ENCODE measurements at places on chromosomes 2 and 18.

GRCh38 chr2:23606968-23607367, 222.0 kb downstream of the KLHL29 start:
- DNase-seq, result no peak

DNA sequence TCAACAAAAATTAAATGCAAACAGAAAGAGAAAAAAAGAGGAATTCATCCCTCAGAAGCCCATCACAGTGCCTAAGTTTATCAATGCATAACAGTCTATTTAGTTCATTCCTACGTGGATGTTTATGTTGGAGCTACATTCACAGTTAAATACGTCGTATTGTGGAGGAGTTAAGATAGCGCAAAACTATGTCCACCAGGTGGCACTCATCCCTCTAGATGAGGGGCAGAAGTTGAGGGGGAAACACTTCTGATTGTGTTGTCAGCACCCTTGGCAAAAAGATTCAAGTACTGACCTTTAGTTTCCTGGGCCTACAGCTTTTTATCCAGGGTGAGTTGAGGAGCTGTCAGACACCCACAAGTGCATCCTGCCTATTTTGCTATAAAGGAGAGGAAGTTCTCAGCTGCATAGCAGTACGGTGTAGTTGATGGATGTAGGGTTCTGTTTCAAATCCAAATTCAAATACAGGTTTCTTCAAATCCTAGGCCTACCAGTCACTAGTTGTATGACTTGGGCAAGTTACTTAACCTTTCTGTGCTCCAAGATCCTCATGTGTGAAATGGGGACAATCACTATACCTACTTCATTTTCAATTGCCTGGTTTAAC, 26.8 kb upstream of the MYO1B start:
- peak; percentile 26 for DNase-seq

DNA sequence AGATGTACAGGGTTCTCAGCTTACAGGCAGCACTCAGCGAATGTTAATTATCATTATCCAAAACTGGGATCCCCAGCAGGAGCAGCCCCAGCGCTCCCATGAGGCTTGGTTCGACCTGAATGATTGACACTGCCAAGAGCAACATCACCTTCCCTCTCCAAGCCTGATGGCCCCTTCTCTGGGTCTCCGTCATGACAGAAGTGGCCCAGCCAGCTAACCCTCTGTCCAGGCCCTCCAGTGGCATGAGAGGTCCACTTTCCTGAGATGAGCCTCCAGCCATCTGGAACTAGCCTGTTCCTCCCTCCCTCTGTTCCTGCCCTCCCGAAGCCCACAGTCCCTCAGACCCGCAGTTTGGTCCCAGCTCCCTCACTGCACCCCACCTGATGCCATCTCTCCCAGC, 97.0 kb upstream of the RAB6C start:
- no peak for DNase-seq

DNA sequence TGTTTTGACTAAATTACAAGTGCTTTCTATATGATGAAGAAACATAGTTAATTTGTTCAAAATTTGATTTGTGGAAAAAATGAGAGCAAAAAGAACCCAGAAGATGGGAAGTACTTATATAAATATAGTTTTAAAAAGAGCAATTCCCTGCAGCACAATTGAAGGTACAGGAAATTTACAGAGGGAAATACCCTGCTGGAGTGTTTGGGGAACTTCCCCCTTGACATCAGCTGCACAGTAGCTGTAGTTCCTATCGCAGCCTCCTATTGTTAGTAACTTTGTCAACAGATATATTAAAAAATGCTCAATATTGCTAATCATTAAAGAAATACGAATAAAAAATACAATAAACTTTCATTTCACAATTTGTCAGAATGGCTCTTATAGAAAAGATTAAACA, 1118.8 kb upstream of the ZEB2 start:
- no peak for DNase-seq

GRCh38 chr18:39825485-39826150, 2129.4 kb upstream of the PIK3C3 start:
- DNase-seq, result no peak

DNA sequence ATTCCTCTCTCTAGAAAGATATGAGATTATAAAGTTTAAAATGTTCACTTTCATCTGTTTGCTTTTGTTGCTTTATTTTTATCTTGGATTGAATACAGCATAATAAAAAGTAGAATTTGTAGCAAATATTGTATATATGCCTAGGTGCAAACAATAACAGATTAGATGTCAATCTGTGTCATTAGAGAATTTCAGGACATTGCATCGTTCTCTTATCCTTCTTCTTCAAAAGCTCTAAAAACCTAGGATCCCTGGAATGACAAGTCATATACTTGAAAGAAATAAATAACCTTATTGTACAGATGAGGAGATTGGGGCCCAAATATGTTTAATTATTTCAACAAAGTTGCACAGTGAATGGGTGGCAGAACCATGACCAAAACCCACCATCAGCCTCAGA, 102.8 kb upstream of the BZW1 start:
- no peak for DNase-seq

DNA sequence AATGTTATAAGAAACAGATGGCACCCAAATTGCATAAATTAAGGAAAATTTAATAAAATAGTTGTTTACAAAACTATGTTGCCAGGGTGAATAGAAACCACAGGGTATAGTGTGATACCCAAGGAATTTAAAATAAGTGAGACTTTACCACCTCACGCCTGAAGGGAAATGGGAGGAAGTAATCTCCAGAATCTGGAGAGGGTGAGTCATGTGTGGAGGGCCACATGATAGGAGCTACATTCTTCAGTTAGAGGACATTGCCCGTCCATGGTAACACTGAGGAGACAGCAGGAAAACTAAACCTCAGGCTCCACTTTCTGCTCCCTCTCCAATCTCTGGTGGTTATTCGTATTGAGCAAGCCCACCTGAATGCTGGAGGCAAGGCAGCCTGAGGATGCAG, 97.2 kb upstream of the NXPH2 start:
- no peak for DNase-seq

DNA sequence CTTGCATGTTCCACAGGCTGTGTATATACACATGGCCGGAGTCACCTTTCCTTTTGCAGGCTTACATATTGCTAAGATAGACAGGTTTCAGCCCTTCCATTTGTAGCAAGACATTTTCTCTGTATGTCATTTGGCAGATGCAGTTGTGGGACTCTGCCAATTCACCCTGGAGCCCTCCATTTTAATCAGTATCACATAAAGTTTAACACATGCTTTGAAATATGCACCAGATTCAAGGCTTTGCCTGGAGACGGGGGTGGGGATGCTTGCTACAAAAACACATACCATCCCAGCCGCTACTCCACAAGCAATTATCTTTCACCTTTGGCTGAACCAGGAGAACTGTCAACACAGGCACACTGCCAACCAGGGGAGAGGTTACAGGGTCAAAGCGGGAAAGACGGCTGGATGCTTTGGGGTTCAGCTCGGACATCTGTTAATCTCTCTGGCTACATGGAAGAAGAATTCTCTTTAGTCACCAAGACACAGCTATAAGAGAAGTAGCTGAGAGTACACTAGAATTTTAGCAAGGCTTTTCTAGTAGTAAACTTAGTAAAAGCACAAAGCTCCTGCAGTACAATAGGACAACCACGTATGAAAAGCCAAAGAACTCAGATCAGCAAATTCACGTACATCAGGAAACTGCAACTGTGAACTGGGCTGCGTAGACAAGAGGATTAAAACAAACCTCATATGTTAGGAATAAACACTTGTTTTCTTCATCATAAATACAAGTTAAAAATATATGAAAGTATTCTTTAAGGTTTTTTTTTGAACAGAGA, 130.9 kb downstream of the EXOC6B start:
- DNase-seq, result no peak
